Bronchus fibroblast of lung (primary cell): ENCODE measurements at places on chromosomes 5 and 9. TPM values are rescaled to one million over a fixed set of nuclear protein-coding genes. Genes with fewer than 3 reads are reported as not detected.

Gene F2RL2
- total RNA-seq: 8.3 and 9.1 TPM in 2 replicates

Gene UGT3A1
- total RNA-seq: not detected in 2 replicates

Gene FBN2
- 52.6 and 57.0 TPM in 2 replicates for total RNA-seq

Gene SLC44A1
- 18.7 and 19.5 TPM in 2 replicates for total RNA-seq

Gene SRA1
- total RNA-seq: 50.7 and 58.3 TPM in 2 replicates

Gene TBC1D2
- 16.3 and 20.2 TPM in 2 replicates for total RNA-seq

Gene BBLN
- 188 and 202 TPM in 2 replicates for total RNA-seq

Gene SLC45A2
- under 0.01 TPM in 1 of 2 replicates, not detected in the other for total RNA-seq

Gene DNM1
- total RNA-seq: 4.5 and 5.7 TPM in 2 replicates

Gene SARDH
- 6.2 and 6.7 TPM in 2 replicates for total RNA-seq

Gene PCDHA7
- total RNA-seq: 0.15 TPM in 1 of 2 replicates, not detected in the other

Gene TMEFF1
- total RNA-seq: 1.3 and 1.5 TPM in 2 replicates

Gene LEAP2
- total RNA-seq: 0.34 and 0.45 TPM in 2 replicates

Gene CEL
- total RNA-seq: 0.17 and 0.30 TPM in 2 replicates

Gene DNAH5
- total RNA-seq: 0.67 and 1.2 TPM in 2 replicates

Gene IRGM
- not detected in 2 replicates for total RNA-seq

Gene FAM200C
- total RNA-seq: 2.7 TPM in 2 replicates

Gene PCDHB13
- total RNA-seq: under 0.01 TPM in 2 replicates

Gene PCA3
- not detected in 2 replicates for total RNA-seq

Gene PCDHGC4
- total RNA-seq: 0.17 and 0.30 TPM in 2 replicates

Gene PCDHA1
- total RNA-seq: not detected in 2 replicates

Gene PHF24
- total RNA-seq: 0.17 and 0.74 TPM in 2 replicates

Gene DPH7
- total RNA-seq: 25.9 and 27.7 TPM in 2 replicates
